ENCODE measurements at places on chromosomes 13 and 19. TPM values are rescaled to one million over a fixed set of nuclear protein-coding genes. Genes with fewer than 3 reads are reported as not detected.

The C13orf46 gene
- total RNA-seq, result 0.02 TPM

- DNase-seq, result no peak
Observed at GRCh38 chr19:3048190-3048533, 14.1 kb downstream of the TLE5 start.

DNA sequence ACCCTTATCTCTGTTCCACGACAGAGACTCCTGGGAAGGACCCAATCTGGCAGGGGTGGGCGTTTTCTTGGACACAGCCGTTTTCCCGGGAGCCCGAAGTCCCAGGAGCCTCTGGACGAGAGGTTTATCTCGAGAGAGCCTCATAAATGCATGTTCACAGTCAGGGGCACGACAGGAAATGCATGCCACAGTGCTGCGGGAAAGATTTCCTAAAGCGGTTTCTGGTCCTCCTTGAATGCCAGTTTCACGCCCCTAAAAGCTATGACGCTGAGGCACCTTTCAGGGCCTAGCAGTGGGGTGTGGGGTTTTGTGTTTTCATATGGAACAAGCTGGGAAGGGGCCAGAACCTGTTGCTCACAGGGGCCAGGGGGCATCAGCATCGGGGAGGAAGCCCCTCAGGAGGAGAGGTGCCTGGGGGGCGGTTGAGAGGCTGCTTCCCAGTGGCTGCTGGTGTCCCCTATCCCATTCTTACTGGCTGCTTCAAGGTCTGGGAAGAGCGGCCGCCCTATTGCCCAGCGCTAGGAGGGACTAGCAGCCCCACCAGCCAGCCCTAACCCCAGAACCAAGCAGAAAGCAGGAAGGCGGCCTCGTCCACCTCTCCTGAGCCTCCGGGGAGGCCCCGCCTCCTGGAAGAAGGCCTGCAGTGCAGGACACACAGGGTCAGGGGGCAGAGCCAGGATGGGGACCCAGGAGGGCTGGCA is 157.0 kb downstream of the KDM4B start:
- DNase-seq, result peak; percentile 66

DNA sequence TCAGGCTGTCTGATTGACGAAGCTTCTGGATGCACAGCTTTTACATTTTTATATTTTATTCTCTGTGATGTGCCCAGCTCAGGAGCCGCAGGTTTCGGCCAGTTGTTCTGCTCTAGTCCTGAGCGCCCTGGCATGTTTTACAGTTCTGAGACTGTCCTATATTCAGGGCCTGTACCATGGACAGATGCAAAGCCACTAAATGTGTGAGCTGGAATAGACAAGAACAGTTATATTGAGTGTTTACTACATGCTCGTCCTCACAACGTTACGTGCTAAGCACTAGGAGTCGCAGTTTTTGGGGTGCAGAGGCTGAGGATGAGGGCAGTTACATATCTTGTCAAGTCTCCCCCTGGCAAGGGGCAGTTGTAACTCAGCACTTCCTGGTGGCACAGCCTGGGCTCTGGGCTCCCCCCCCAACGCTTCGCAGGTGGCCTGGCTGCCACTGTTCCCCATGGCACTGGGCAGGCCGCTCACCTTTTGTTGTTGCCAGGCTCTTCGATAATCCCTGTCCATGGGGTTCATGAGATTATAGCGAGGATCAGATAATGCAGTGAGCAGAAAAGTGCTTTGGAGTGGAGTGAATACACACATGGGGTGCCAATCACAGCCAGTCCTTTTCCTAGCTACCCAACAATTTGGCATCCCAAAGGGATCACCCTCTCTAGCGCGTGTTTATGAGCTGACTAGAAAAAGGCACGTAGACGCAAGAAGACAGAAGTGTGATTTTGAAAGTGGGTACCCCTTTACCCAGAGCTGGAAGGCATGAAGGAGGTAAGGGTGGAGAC is 23.5 kb downstream of the ARL11 start:
- no peak for DNase-seq

DNA sequence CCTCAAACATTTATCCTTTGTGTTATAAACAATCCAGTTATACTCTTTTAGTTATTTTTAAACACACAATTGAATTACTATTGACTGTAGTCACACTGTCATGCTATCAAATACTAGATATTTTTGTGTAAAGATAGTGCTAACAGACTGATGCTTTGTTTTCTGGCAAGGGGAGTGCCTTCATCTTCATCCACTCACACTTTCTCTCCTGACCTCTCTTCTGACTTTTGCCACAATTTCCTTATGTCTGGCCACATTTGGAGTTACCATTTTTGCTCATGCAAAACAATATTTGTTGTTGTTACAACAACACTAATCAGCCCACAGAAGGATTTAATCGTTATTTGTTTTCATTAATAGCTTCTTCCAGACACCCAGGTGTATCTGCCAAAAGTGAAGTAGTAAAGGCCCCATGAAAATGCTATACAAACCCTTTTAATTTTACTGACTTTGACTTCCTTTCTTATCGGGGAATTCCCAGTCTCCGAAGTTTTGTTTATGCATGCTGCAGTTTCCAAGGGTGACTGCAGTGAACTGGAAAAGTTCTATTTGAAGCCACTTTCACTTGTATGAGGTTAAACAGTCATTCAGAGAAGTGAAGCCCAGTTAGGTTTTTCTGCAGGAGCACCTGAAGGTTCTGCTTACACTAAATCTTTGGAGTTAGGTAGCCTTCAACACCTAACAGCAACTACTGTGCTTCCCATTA is 66.1 kb upstream of the FRY start:
- no peak for DNase-seq

DNA sequence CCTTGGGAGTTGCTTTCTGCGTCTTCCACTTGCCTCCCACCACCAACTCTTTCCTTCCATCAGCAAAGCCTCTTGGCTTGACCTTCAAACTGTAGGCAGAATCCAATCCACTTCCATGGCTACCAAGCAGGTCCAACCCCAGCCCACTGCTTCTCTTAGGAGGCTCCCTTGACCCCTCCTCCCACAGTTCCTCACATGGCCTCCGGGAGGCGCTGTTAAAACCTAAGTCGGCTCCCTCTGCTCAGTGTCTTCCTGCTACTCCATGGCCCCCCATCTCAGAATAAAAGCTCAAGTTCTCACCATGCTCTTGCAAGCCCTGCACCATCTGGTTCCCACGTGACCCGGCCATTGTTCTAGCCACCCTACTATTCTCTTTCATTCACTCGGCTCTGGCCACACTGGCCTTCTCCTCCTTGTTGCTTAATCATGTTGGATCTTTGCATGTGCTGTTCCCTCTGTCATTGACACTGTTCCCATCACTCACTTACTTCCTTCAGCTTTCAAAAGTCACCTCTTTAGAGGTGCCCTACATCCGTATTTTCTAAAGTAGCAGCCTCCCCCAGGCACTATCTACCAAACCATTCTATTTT is 7.5 kb downstream of the IZUMO2 start:
- no peak for DNase-seq
